NCI-H2081 treated with DMSO at 0.1 percent for 48 hours (cell line): ENCODE measurements at places on chromosomes 2 and 18.

- DNase-seq, result no peak
Observed at GRCh38 chr2:42102591-42103450, 55.0 kb downstream of the PKDCC start.

- no peak for DNase-seq
Observed at GRCh38 chr18:37441821-37442220, 123.8 kb downstream of the CELF4 start.

GRCh38 chr2:44692821-44693220 is 248.7 kb upstream of the SIX3 start:
- no peak for DNase-seq

GRCh38 chr18:7301094-7301493 is 70.2 kb downstream of the LRRC30 start:
- no peak for DNase-seq

DNA sequence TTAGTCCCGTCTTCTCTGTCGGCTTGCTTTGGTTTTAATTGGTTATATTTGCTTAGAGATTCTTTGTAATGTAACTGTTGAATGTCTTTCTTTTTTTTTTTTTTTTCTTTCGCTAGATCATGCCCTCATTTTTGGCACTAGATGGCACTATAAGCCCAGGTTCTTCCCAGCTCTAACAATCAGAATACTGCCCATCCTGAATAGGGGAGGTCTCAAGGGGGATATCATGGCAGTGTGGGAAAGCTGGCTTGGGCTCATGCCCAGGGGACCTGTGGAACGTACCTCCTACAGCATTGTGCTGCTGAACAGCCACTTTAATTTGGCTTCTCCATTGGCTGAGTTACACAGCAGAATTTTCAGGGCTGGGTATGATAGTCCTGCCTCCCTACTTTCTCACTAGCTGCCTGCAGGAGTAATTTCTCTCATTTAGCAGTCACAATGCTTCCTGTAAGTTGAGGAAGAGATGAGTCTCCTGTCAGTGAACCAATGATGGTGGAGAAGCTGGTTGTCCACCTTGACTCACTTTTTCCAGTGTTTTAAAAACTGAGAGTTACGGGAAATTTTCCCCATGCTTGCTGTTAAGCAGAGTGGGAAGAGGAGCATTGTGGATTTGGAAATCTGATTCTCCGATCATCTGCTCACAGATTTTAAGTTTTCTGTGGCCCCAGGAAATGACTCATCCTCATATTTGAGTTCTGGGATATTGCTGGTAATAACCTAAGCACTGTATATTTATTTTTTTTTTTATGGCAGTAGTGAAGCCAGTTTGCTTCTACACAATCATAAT is 47.2 kb downstream of the RAD51AP2 start:
- peak; percentile 6 for DNase-seq

DNA sequence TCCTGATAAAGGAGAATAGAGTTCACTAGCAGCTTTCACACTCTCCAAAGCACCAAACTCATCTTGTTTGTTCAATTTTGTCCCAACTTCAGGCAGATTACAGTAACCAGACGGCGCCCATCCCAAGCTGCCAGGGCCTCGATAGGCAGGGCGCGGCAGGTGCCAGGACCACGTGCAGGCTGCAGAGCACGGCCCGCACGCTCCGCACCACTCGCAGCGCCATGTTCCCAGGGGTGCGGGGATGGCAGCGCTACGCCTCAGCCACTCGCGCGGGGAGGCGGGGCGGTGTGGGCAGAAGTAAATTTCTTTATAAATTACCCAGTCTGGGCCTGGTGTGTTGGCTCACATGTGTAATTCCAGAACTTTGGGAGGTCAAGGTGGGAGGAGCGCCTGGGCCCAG is 30.3 kb upstream of the INO80D start:
- DNase-seq, result no peak
